ENCODE measurements at places on chromosomes 5 and 9. TPM values are rescaled to one million over a fixed set of nuclear protein-coding genes. Genes with fewer than 3 reads are reported as not detected.

GRCh38 chr5:148972974-148973374, 89.9 kb downstream of the SH3TC2 start:
- H3K36me3 ChIP-seq, result no peaks in the 10 kb centered on the region
- peak overlapping the region; percentile 93 for H3K27ac ChIP-seq
- H3K4me3 ChIP-seq, result no peak overlapping the region
- H3K27me3 ChIP-seq, result no peaks in the 10 kb centered on the region
- H3K4me1 ChIP-seq, result peaks cover 17% of the 10 kb centered on the region

DNA sequence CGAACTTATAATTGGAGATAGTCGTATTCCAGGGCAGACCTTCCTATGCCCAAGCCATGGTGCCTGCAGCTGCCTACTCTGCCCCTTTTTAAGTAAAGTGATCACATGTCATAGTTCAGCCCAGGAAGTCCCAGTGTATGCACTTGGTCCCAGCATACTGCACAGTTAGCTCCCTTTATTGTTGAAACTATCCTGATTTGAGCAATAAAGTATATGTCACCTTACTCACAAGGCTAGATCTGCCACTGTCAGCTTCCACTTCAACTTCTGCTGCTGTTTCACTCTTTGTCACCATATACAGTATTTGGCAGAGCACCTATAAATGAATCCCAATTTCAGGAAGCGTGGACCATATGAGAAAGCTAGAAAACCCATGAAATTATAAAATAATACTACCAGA, 103.8 kb upstream of the PTGER4 start:
- H3K27me3 ChIP-seq, result no peaks in the 10 kb centered on the region
- H3K4me3 ChIP-seq, result no peak overlapping the region
- no peaks in the 10 kb centered on the region for H3K36me3 ChIP-seq

DNA sequence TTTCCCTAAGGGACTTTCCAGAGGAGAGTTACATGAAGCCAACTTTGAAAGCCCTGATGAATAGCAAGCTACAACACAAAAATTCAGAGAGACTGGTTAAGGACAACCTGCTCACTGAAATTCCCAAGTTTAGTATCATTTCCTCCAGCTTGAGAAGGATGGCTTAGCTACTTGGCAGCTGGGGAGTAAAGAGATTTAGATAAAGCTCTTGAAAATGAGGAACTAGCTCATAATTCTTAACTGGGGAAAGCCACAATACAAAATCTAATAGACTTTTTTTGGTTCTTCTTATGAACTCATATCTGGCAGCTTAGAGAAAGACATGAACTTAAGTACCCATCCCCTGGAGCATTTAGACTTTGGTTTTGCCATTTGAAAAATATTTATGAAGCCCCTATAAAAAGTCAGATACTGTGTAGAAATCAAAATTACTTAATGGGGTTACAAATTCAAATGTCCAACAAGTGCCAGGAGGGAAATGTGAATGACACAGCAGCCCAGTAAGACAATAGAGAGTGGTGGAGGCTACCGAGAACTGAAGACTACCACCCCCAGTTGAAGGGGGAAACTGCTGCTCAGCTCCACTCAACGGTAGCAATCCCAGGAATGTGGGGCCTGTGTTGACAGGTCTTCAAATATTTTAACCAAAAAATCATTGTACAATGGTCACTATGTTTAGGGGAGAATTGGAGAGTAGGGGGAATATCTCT, 79.4 kb upstream of the ADRB2 start:
- H3K27ac ChIP-seq, result no peak overlapping the region
- peak; percentile 47 for DNase-seq
- no peaks in the 10 kb centered on the region for H3K4me1 ChIP-seq
- no peaks in the 10 kb centered on the region for H3K27me3 ChIP-seq

GRCh38 chr5:118405650-118406061, 582.7 kb downstream of the DTWD2 start:
- peak; percentile 3 for DNase-seq
- no peaks in the 10 kb centered on the region for H3K27me3 ChIP-seq
- H3K4me3 ChIP-seq, result no peak overlapping the region
- H3K4me1 ChIP-seq, result no peaks in the 10 kb centered on the region

DNA sequence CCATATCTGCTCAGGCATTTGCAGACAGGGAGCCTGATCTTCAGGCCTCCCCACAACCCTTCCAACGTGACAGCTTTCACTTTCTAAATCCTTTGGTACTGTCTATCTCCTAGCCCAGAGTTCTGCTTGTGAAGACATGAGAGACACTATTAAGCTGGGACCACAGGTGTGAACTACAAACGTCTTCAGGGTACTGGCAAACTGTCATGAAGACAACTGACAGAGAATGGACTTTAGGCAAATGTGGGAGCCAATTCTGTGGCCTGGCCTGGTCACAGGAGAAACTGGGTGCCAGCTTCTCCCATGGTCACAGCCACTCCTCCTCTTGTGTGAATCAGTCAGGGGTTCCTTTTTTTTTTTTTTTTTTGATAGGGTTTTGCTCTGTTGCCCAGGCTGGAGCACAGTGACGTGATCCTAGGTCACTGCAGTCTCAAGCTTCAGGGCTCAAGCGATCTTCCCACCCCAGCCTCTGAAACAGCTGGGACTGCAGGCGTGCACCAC, 10.4 kb downstream of the TRIM14 start:
- DNase-seq, result no peak
- H3K27ac ChIP-seq, result no peak overlapping the region
- H3K4me1 ChIP-seq, result no peaks in the 10 kb centered on the region
- H3K4me3 ChIP-seq, result no peak overlapping the region
- H3K27me3 ChIP-seq, result no peaks in the 10 kb centered on the region
- H3K36me3 ChIP-seq, result no peaks in the 10 kb centered on the region

DNA sequence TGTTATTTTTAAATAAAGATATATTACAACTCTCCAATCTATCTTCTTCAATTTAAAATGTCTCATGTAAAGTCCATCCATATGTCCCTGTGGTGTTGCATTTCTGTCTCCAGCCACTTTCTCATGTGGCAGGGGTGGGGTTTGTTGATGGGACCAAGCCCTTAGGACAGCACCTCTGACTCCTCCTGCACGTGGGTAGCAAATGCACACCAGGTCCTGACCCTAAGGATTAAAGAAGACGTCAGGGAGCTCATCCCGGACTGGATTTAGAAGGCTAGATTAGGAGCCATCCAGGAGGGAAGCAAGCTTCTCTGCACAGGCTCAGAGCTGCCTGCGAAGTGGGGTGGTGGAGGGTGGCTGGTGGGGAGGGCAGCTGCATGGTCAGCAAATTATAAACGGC, 38.9 kb upstream of the FAM120AOS start:
- no peak overlapping the region for H3K27ac ChIP-seq
- H3K27me3 ChIP-seq, result no peaks in the 10 kb centered on the region
- no peaks in the 10 kb centered on the region for H3K4me1 ChIP-seq
- peaks cover 1% of the 10 kb centered on the region for H3K36me3 ChIP-seq

- H3K4me3 ChIP-seq, result no peak overlapping the region
- DNase-seq, result peak; percentile 87
- peak overlapping the region; percentile 15 for H3K27ac ChIP-seq
Measured at GRCh38 chr5:38925154-38925925, 79.5 kb downstream of the OSMR start.

GRCh38 chr5:135145985-135146384, 112.0 kb upstream of the PITX1 start:
- H3K36me3 ChIP-seq, result no peaks in the 10 kb centered on the region
- H3K4me3 ChIP-seq, result no peak overlapping the region
- peaks cover 1% of the 10 kb centered on the region for H3K4me1 ChIP-seq
- no peaks in the 10 kb centered on the region for H3K27me3 ChIP-seq
- H3K27ac ChIP-seq, result no peak overlapping the region

DNA sequence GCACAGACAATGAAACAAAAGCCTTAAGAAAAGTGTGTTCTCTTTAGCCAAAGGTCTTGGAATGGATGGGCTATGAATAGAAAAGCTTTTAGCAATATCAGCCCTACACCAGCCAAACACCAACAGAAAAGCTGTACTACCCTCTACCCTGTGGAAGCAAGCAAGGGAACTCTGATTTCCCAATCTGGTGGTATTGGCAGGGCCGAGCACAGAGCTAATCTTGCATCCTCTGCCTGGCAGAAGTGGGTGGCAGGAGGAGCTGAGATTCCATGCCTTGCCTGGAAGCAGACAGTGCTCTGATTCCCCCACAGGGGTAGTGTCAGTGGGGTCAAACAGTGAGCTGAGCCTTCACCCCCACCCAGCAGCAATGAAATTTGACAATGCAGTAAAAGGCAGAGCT, 29.6 kb upstream of the ZNF782 start:
- peaks cover 2% of the 10 kb centered on the region for H3K27me3 ChIP-seq
- no peak for DNase-seq
- H3K4me3 ChIP-seq, result no peak overlapping the region
- H3K4me1 ChIP-seq, result no peaks in the 10 kb centered on the region
- no peak overlapping the region for H3K27ac ChIP-seq
- no peaks in the 10 kb centered on the region for H3K36me3 ChIP-seq

DNA sequence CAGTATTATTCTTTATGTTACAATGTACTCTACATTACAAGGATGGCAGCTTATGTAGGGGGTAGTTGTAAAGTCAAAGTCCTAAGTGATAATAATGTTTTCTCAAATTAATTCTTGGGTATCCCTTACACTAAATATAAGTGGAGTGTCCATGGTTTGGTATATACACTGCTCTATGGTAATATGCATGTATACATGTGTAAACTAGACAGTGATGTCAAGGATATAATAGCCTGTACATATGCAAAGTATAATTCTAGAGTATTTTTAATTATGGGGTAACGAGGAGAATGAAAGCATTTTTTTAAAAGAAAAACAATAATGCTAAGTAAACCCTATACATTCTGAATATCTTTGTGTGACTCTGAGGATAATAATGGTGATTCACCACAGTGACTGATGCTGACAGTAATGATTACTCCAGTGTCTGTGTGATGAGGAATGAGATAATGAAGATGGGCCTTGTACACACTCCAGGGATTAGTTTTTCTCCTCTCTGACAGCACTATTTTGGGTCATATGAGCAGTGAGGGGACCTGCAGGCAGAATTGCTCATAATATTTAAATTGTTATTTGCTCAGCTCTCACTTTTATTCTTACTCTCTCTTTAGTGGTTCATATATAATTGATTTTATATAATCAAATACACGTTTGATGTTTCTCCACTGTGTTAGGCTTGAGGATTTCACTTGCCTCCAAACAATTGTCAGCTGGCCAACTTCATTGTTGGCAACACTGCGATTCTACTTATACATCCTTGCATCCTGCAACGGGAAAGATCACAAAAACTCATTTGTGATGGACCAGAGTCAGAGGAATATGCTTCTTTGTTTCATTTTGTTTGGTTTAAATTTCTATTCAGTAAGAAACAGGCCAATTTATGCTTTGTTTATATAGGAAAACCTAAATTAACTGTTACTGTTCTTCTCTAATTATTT, 88.2 kb downstream of the NREP start:
- H3K27ac ChIP-seq, result no peak overlapping the region
- DNase-seq, result no peak
- H3K27me3 ChIP-seq, result no peaks in the 10 kb centered on the region
- no peaks in the 10 kb centered on the region for H3K4me1 ChIP-seq
- no peaks in the 10 kb centered on the region for H3K36me3 ChIP-seq

- no peaks in the 10 kb centered on the region for H3K36me3 ChIP-seq
- H3K4me1 ChIP-seq, result no peaks in the 10 kb centered on the region
- H3K27ac ChIP-seq, result no peak overlapping the region
- H3K27me3 ChIP-seq, result no peaks in the 10 kb centered on the region
Measured at GRCh38 chr5:86613455-86613854, 4.3 kb upstream of the COX7C start.

DNA sequence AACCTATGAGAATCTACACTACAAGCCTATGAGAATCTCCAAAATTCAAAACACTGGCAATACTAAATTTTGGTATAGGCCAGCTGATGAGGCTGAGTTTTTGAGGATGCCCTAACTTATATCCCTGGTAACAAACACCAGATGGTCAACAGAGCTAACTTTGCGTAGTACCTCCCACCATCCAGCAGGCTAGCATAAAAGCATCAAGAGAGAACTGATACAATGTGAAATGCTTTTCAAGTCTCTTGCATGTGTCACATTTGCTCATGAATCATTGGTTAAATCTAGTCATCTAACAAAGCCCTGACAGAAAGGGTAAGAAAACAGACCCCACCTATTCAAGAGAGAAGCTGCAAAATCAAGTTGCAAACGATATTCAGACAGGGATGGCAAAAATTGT, 1609.7 kb upstream of the CDH9 start:
- no peak overlapping the region for H3K4me3 ChIP-seq
- H3K27me3 ChIP-seq, result no peaks in the 10 kb centered on the region
- no peaks in the 10 kb centered on the region for H3K36me3 ChIP-seq

DNA sequence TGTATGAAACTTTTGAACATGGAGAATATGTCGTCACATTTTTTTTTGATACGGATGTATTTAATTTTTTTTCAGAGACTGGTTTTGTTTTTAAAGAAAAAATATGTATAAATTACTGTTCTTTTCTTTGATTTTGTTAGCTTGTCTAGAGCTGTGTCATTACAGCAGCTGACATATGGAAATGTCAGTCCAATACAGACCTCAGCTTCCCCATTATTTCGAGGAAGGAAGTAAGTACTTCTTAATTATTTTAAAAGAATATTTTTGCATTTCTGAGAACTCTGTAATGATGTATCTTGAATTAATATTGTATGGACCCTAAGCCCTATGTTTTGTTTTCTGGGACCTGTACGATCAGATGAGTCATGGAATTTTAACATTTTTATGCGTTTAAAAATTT, 7.6 kb downstream of the TENT2 start:
- no peak for DNase-seq
- H3K27me3 ChIP-seq, result no peaks in the 10 kb centered on the region
- H3K4me1 ChIP-seq, result no peaks in the 10 kb centered on the region
- no peak overlapping the region for H3K27ac ChIP-seq
- H3K4me3 ChIP-seq, result no peak overlapping the region

GRCh38 chr9:14198841-14199455, 115.0 kb downstream of the NFIB start:
- peaks cover 6% of the 10 kb centered on the region for H3K4me1 ChIP-seq
- H3K27ac ChIP-seq, result peak overlapping the region; percentile 0

DNA sequence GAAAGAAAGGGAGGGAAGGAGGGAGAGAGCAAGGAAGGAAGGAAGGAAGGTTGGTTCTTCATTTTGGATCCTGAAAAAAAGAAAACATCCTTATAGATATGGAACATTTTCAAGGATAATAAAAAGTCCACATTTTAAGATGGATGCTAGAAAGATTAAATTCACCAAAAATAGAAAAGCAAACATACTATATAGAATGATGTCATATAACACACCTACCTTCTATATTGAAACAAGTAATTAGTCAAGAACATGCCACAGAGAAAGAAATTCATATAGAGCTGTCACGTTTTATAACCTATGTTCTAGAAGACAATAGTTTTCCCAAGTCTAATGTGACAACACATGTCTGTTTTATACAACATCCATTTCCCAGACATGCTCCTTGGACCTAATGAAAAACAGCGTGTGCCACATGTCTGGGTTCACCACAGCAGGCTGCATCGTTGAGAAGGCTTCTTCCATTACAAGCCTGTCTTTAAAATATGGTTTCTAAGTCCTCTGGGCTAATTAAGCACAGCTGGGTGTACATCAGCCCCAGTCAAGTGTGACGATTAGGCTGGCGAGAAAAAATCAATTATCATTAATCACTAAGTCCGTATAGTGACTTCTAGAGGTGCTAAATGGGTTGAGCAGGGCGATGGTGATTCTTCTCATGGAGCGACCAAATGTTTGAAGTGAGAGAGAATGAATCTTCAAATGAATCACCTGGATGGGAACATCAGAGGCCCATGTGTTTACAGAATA, 301.8 kb downstream of the TLE1 start:
- no peaks in the 10 kb centered on the region for H3K36me3 ChIP-seq
- H3K27ac ChIP-seq, result no peak overlapping the region
- no peak overlapping the region for H3K4me3 ChIP-seq
- H3K4me1 ChIP-seq, result peaks cover 10% of the 10 kb centered on the region

The DDX4 gene
- total RNA-seq, result not detected

The SLCO6A1 gene
- total RNA-seq, result not detected

The SEMA6A gene
- 0.26 TPM for total RNA-seq

The UIMC1 gene
- total RNA-seq, result 36.2 TPM

The TDRD7 gene
- 14.7 TPM for total RNA-seq
